T-helper 17 cell (primary cell): ENCODE measurements at places on chromosomes 4 and X.

DNA sequence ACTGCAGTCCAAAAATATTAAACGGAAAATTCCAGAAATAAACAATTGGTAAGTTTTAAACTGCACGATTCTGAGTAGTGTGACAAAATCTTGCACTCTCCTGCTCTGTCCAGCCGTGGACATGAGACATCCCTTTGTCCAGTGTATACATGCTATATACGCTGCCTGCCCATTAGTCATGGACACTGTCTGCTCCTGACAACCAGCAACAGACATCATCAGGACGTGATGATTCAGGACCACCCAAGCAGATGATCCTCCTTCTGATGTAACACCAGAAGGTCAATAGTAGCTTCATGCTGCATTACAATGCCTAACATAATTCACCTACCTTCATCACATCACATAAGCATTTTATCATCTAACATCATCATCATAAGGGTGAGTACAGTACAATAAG lies 36.3 kb downstream of the ATRX start:
- no peak for DNase-seq

- no peak for DNase-seq
Measured at GRCh38 chr4:2478229-2478628, 9.3 kb downstream of the RNF4 start.

DNA sequence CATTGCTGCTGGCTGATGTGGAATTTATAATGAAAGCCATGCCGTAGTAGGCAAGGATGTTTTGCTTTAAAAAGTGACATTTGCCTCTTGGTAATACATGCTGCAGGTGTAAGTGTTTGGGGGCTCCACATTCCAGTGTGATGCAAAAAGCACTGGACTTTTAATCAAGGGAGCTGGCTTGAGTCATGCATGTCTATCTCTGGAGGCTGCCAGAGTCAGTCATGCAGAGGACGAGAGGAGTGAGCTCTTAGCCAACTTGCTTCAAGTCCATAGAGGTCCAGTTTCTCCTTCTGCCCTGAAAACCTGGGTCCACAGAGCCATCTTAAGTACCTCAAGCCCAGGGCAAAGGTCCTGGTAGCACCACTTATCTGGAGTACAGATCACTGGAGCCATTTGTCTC lies 11.6 kb upstream of the CXCL13 start:
- no peak for DNase-seq

DNA sequence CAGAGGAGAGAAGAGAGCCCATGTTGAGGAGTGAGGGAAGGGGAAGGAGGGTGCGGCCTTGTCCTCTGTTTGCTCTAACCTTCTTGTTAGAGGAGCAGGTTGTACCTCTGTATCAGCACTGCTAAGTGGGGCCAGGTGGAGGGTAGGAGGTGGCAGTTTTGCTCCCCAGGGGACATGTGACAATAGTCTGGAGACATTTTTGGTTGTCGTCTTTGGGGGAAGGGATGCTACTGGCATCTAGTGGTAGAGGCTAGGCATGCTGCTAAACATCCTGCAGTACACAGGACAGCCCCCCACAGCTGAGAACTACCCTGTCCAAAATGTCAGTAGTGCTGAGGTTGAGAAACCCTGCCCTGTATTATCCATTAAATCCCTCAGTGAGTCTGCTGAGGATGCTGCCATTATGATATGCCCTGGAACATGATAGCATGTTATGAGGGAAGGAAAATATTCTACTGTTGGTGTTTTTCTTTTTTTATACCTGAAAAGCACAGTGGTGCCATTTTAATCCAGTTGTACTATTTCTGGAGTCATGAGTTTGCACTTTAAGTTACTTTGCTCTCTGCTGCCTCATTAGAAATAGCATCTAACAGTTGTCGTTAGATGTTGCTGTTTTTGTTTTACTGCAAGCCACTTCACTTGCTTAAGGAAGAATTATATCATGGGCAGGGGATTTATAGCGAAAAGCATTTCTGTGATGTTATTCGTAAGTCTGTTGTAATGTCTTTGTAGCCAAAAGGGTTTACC lies 90.6 kb downstream of the LRP2BP start:
- DNase-seq: no peak

DNA sequence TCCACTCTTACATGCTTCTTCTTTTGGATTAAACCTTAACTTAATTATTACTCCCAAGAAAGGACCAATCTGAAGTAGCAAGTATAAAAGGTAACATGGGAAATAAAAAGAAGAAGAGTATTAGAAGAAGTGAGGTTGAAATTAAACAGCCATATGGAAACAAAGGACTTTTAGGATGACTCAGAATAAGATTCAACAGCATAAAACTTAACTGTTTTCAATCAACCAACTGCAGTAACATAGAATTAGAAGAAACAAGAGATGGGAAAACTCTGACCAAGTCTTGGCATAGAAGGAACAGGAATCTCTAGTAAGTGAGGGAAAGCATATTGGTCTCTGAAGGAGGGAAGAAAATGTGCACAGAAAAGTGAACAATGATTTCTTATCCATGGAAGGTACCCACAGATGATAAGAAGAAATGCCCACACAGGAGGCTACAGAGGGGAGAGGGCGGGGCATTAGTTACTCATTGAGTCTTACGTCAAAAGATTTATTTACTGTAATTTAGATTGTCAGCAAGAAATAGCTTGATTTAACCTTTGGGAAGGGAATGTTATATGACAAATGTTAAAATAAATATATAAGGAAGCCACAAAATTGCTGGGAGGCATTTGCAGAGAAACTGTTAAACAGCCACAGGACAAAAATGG lies 177.3 kb downstream of the BANK1 start:
- DNase-seq: no peak

- no peak for DNase-seq
Measured at GRCh38 chr4:85399270-85399669, 75.7 kb upstream of the ARHGAP24 start.

GRCh38 chr4:88478247-88478646 lies 21.3 kb downstream of the HERC5 start:
- no peak for DNase-seq
